ENCODE measurements at places on chromosomes 4 and X.

DNA sequence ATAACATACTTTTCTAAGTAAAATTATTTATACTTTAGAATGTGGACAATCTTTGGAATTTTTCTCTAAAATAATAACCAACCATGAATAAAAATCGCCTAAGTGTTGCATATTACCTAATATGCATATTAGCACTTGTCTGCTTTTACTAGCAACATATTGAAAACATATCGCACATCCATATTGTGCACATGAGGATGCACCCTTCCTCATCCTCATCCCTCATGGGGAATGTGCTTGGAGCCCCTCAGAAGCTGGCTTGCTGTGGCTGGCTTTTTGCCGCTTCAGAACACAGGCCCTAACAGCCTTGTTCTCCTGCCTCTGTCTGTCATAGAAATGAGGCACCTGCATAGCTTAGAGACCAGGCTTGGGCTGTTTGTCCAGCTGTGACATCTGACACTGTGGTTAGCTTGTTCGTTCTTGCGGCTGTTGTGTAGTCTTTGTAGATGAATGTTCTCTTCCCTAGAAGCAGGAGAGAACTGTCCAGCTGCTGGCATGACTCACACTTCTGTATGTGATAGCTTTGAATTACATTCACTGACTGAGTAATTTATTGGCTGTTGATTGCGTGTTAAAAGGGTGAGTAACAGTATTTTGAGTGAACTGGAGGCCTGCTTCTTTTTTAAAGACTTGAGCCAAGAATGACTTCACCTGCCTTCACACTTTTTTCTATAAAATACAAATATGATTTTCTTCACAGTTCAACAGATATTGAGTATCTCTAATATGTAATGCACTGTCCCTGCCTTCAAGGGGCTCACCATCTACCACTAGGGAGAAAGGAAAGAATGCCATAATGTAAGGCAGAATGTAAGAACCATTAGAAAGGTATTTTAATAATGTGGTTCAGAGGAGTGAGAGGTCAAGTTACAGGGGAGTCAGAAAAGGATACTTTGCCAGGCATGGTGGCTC lies 81.9 kb downstream of the HMGB2 start:
- DNase-seq: peak; percentile 100

- DNase-seq: peak; percentile 70
These were observed 44.1 kb upstream of the SH3RF1 start for GRCh38 chr4:169314906-169315305.

DNA sequence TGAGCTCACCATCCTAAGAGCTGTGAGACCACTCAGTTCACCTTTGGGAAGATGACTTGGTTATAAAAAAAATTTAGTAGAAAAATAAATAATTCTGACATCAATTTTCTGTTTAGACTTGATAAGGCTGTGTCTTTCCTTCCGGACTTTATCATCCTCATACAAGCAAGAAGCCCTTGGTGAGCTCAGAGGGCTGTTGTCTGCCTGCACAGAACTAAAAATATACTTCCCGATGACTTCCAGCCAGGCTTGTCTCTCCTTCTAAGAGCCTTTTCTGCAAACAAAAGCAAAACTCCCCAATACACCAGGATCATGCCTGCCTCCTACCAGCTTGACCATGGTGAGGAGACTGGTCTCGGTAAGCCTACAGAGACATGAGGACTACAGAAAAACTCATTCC lies 58.3 kb upstream of the PHOX2B start:
- DNase-seq: no peak

- no peak for DNase-seq
These were observed 47.5 kb downstream of the DCTD start for GRCh38 chr4:182869697-182870096.

GRCh38 chrX:65508851-65509250 lies 25.7 kb downstream of the LAS1L start:
- DNase-seq: no peak

DNA sequence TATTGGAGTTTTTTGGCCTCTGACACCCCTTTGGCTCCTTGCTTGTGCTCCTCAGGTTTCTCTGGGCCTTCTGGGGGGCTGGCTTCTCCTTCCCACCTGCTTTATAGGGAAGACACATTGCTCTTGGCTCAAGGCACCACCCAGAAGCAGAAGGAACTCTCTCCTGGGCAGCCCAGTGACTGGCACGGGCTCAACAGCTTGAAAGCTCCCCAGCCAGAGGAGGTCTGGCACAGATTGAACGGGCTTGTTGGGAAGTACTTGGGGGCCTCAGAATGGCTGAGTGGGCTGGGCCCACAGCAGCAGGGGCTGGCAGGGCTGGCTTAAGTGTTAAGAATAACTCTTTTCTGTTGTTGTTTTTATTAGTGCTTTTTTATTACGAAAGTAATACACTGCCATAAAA lies 11.2 kb upstream of the ZNF185 start:
- DNase-seq: no peak

Data from IMR-90 (cell line).